ENCODE measurements at places on chromosomes 16 and 17.
A peak's percentile ranks its signal among the peaks of the same experiment; 100 is the strongest.

DNA sequence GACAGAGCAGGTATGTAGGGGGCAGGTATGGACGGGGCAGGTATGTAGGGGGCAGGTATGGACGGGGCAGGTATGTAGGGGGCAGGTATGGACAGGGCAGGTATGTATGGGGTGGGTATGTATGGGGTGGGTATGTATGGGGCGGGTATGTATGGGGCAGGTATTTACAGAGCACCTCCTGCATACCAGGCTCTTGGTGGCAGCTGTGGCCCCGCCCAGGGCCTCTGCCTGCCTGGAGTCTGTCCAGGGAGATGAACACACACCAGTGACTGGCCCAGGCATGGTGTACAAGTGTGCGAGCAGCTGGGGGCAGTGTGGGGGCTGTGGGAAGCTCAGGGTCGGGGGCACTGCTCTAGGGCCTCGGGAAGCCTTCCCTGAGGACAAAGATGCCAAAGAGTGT is 4.4 kb downstream of the RPL3L start:
- no peaks in the 10 kb centered on the region for H3K36me3 ChIP-seq
- DNase-seq = no peak
- H3K4me3 ChIP-seq = no peak overlapping the region
- no peaks in the 10 kb centered on the region for H3K27me3 ChIP-seq
- no peak overlapping the region for H3K27ac ChIP-seq

GRCh38 chr17:43702637-43703036 is 40.9 kb upstream of the MEOX1 start:
- DNase-seq = no peak
- H3K4me3 ChIP-seq = no peak overlapping the region
- H3K27me3 ChIP-seq = peaks cover 33% of the 10 kb centered on the region
- no peak overlapping the region for H3K27ac ChIP-seq
- peaks cover 40% of the 10 kb centered on the region for H3K4me1 ChIP-seq

- no peaks in the 10 kb centered on the region for H3K27me3 ChIP-seq
- H3K36me3 ChIP-seq = peaks cover 2% of the 10 kb centered on the region
- peak overlapping the region; percentile 66 for H3K4me3 ChIP-seq
Measured at GRCh38 chr17:75864448-75864871, 9.3 kb upstream of the WBP2 start.

- peaks cover 54% of the 10 kb centered on the region for H3K36me3 ChIP-seq
- H3K27ac ChIP-seq = peak overlapping the region; percentile 29
- no peak for DNase-seq
- H3K4me1 ChIP-seq = no peaks in the 10 kb centered on the region
- H3K4me3 ChIP-seq = no peak overlapping the region
- H3K27me3 ChIP-seq = no peaks in the 10 kb centered on the region
Measured at GRCh38 chr17:59876107-59876506, 16.6 kb downstream of the TUBD1 start.

DNA sequence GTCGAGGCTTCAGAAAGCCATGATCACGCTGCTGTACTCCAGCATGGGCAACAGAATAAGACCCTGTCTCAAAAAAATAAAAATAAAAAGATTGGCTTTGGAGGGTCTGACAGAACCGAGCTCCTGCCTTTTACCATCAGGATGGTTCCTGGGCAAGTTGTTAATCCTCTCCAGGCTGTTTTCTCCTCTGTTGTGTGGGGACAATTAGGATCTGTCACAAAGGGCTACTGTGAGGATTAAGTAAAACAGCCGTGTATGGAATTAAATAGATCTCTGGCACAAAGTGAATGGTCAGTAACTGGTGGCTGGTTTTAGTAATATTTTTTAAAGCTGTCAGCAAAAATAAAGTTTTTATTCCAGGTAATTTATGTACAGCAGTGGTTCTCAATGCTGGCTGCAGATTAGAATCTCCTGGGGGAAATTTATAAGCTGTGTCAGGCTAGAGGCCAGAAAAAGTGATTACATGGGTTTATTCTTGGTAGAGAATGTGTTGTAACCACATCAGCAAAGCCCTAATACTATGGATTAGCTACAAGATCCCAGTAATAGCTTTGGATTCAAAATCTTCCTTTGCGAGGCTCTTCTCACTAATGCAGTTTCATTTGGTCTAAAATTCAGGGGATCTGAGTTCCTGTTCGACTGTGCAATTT is 47.2 kb downstream of the GPRC5B start:
- no peak overlapping the region for H3K27ac ChIP-seq
- DNase-seq = no peak
- no peaks in the 10 kb centered on the region for H3K36me3 ChIP-seq
- H3K4me3 ChIP-seq = no peak overlapping the region
- no peaks in the 10 kb centered on the region for H3K4me1 ChIP-seq
- no peaks in the 10 kb centered on the region for H3K27me3 ChIP-seq

GRCh38 chr16:50540711-50541007 is 7.5 kb upstream of the NKD1 start:
- peaks cover 3% of the 10 kb centered on the region for H3K36me3 ChIP-seq
- DNase-seq = no peak
- peaks cover 16% of the 10 kb centered on the region for H3K27me3 ChIP-seq
- no peak overlapping the region for H3K27ac ChIP-seq
- H3K4me1 ChIP-seq = peaks cover under 1% of the 10 kb centered on the region

DNA sequence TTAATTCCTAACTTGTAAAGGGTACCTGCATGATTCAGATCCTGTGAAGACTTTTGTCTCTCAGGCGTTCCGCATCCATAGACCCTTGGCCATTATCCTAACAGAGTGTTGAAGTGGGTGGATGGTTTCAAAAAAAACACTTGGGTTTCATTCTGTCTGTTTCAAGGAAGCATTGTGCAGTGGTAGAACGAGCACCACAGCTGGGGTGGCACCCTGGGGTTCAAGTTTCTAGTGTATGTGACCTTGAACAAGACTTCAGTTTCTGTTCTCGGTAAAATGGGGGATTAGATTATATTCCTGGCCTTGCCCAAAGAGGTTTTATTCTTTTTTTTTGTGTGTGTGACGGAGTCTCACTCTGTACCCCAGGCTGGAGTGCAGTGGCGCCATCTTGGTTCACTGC is 74.3 kb downstream of the MSI2 start:
- no peaks in the 10 kb centered on the region for H3K27me3 ChIP-seq
- peaks cover 33% of the 10 kb centered on the region for H3K4me1 ChIP-seq
- DNase-seq = no peak
- no peak overlapping the region for H3K4me3 ChIP-seq

DNA sequence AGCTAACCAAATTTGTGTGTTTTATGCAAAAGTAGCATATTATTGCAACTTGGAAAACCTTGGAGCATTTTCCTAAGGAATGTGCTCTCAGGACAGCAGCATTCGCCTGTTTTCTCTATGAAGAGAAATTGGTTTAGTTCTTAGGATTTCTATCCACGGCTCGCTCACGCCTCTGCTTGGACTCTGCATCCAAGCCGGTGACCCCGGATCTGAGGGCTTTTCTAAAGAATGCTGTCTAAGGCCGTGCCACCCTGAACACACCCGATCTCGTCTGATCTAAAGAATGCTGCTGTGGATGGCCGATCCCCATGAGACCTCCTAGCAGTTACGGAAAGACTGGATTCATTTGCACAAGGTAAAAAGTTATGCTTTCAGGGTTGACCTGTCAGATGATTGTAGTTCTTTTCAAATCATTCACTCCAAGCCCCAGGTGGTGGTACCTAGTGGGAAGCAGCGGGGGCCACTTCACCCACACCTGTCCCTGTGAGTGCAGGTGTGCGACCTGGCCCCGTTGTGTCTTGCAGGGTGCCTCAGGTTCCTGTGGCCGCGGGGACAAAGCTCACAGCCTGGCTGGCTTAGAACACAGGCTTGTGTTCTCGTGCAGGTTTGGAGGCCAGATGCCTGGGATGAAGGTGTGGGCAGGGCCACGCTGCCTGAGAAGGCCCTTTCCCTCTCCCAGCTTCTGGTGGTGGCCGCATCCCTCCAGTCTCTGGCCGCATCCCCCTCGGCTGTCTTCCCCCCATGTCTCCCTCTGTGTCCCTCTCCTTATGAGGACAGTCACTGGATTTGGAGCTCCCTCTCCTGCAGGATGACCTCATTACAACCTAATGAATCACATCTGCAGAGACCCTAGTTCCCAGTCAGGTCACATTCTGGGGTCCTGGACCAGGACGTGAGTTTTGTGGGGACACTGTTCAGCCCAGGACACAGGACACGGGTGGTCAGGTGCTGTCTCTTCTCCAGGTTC is 71.1 kb downstream of the BANP start:
- no peaks in the 10 kb centered on the region for H3K27me3 ChIP-seq
- DNase-seq = no peak
- H3K4me3 ChIP-seq = no peak overlapping the region
- H3K27ac ChIP-seq = no peak overlapping the region
- H3K36me3 ChIP-seq = peaks cover 12% of the 10 kb centered on the region

DNA sequence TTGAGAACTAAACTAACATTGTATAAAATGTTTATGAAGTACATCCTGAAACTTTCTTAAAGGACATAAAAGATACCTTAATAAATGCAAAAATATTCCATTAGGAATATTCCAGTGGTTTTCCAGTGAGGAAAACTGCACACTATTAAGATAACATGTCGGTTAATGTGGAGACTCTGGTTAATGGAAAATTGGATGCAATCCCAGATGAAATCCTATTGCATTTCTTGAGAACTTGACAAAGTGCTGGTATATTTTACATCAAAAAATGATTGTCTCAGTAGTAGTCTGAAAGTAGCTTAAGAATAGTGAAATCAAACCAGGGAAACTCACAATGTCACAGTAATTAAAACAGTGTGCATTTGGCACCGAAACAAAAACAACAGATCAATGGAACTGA is 202.5 kb upstream of the MON1B start:
- no peak overlapping the region for H3K27ac ChIP-seq
- H3K4me1 ChIP-seq = no peaks in the 10 kb centered on the region
- H3K27me3 ChIP-seq = no peaks in the 10 kb centered on the region
- no peak overlapping the region for H3K4me3 ChIP-seq
- DNase-seq = no peak

DNA sequence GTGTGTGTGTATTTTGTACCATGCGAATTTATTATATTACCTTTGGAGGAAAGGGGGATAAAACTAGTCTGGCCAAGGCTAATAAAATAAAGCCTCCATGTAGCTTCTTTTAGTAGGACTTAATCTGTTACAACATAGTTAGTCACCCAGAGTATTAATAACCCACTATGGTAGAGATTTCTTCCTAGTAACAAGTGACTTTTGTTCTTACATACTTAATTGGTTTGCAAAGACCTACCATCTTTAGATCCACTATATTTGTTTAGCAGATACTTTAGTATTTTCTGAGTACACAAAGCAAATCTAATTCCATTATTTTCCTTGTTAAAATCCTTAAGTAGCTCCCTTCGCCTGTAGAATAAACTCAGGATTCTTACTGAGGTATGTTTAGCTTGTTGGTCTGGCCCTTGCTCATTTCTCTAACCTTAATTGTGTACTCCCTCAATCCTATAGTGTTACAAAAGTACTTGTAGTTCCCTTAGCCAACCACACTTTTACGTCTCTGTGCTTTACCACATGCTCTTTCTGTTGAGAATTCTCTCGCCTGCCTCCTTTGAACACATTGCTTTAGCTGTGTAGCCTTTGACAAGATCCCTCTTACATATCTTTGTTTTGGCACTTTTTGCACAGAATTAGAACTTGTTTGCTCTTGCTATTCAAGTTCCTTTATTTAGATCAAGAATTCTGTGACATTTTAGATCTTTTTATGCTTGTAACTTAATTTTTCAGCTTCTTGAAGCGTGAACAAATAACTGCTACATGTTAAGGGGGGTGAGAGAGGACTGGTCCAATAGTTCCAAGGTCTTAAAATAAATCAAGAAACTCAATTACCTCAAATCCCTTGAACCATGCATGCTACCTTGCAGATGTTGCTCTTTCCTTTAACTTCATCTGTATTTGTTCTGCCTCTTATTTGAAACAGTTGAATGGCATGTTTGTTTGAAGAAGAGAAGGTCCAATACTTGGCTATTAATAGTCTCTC is 23.8 kb downstream of the CLTC start:
- peaks cover 58% of the 10 kb centered on the region for H3K4me1 ChIP-seq
- H3K27ac ChIP-seq = peak overlapping the region; percentile 84
- no peak overlapping the region for H3K4me3 ChIP-seq

DNA sequence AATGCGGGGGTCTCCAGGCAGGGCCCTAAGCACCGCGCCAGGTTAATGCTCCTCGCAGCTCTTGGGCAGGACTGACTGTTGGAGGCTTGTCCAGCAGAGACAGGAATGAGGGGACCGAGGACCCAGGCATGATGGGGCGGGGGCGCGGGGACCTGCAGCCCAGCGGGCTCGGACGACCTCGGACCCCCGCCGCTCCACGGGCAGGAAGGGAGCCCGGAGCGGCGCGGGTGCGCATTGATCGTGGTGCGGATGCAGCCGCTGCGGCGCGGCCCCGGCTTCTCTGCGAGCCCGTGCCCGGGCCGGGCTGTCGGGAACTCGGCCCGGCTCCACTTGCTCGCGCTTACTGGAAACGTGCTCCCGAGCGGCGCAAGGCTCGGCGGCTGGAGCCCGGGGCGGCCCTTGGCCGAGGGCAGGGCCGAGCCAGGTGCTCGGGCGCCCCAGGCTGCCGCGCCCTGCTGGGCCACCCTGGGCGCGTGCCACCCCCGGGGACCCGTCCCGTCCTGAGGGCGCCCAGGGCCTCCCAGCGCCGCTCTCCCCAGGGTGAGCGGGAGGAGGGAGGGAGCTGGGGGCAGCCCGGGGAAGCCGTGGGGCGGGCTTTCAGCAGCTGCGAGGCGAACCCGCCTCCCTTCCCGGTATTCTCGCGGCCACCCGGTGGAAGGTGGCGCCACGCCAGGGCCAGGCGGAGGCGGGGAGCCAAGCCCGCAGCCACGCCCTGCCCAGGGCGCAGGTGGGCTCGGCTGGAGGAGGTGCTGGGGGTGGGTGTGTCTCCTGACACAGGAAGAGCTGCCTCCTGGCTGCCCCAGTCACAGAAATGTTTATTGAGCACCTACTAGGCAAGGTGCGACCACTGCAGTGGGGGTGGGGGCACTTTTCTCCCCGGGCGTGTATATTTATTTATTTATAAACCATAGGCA is 45.9 kb downstream of the SOCS3 start:
- peak overlapping the region; percentile 74 for H3K27ac ChIP-seq
- DNase-seq = no peak
- peak overlapping the region; percentile 74 for H3K4me3 ChIP-seq
- H3K36me3 ChIP-seq = peaks cover 1% of the 10 kb centered on the region
- peaks cover 28% of the 10 kb centered on the region for H3K4me1 ChIP-seq
- H3K27me3 ChIP-seq = no peaks in the 10 kb centered on the region

- H3K36me3 ChIP-seq = peaks cover 2% of the 10 kb centered on the region
- no peak overlapping the region for H3K4me3 ChIP-seq
- no peaks in the 10 kb centered on the region for H3K27me3 ChIP-seq
- H3K27ac ChIP-seq = no peak overlapping the region
- DNase-seq = no peak
Measured at GRCh38 chr16:65480281-65481091, 358.6 kb upstream of the CDH11 start.

DNA sequence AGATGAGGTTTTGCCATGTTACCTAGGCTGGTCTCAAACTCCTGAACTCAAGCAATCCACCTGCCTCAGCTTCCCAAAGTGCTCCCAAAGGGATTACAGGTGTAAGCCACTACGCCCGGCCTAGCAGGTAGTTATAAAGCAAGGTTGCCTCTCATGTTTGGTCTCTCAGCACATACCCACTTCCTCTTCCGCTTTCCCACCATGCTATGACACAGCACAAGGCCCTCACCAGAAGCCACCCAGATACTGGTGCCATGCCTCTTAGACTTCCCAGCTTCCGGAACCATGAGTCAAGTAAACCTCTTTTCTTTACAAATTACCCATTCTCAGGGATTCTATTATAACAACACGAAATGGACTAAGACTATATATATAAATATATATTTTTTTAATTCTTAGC is 143.6 kb downstream of the COPRS start:
- no peaks in the 10 kb centered on the region for H3K36me3 ChIP-seq
- no peak overlapping the region for H3K4me3 ChIP-seq
- H3K27me3 ChIP-seq = no peaks in the 10 kb centered on the region
- H3K27ac ChIP-seq = no peak overlapping the region

- peaks cover 4% of the 10 kb centered on the region for H3K36me3 ChIP-seq
- peaks cover 21% of the 10 kb centered on the region for H3K4me1 ChIP-seq
Measured at GRCh38 chr17:68505951-68506350, 6.3 kb upstream of the PRKAR1A start.
